ENCODE measurements at places on chromosomes 4 and X.

DNA sequence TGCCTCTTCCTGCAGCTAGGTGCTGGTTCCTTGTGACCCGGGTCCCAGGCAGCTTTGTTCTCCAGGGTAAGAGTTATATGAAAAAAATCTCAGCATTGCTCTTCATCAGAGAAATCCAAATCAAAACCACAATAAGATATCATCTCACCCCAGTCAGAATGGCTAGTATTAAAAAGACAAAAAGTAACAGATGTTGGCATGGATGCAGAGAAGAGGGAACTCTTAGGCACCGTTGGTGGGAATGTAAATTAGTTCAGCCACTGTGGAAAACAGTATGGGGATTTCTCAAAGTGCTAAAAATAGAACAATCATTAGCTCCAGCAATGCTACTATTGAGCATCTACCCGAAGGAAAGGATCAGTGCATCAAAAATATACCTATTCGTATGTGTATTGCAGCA lies 61.5 kb downstream of the SORCS2 start:
- DNase-seq = no peak

DNA sequence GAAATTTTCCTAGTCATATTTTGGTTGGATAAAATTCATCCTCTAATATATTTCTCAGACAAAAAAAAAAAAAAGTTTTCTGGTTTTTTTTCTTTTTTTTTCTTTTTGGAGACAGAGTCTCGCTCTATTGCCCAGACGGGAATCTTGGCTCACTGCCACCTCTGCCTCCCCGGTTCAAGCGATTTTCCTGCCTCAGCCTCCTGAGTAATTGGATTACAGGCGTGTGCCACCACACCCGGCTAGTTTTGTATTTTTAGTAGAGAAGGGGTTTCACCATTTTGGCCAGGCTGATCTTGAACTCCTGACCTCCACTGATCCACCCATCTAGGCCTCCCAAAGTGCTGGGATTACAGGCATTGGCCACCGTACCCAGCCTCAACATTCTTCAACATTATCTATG lies 432.7 kb upstream of the PABPC4L start:
- no peak for DNase-seq

DNA sequence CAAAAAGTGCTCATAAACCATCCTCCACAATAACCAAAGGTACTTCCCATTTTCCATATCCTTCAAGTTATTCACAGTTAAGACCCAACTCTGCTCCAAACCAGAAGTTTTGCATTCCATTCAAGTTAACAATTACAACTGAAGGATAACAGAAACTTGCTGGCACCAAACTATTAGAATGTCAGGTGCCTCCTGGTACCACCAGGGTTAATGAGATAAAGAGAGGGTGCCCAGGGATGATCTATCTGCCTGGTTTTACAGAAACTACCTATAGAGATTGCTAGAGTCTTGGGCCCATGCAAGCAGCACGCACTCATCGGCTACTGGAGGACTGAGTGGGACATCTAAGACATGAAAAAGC lies 114.6 kb downstream of the RBM47 start:
- DNase-seq = no peak

DNA sequence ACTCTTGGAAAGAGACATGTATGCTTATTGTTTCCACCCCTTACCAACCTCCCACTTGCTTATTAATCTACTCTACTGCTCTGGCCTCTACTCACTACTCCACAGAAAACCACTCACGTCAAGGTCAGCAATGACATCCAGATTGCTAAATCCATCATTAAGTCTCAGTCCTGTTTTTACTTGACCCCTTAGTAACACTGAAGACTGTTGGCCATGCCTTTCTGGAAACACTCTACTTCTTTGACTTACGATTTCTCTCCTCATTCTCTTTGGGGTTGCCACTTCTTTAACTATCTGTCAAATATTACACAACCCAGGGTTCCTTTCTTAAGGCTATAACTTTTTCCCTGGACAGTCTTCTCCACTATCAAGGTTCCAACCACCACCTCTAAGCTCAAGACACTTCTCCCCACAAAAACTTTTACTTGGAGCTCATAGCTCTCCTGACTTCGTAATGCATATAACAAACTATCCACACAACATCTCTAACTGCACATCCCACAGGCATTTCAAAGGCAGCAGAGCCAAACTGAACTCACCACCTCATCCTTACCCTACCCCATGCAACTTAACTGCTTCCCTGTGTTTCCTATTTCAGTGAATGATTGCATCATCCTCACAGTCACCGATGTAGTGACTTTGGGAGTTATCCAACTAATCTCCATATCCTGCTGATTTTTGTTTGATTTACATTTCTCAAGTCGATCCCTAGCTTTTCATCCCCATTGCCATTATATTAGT lies 15.8 kb upstream of the MAGEA4 start:
- DNase-seq = no peak
